NCI-H1105 (cell line): ENCODE measurements at places on chromosomes 5 and 9.

DNA sequence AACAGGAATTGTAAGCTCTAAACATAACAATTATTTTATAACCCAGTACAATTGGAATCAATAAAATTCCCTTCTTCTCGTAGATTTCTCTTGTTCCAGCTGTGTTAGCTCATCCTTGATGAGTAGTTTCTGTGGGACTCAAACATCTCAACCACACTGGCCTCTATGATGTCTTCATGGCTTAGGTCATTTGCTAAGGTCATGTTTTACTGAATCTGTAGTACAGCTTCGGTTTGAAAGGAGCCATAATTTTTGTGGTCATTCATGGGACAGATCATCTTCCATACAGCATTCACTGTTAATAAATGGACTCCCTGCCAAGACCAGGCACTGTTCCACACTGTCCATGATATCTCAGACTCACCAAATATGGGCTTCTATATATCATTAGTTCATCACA is 369.0 kb upstream of the RFX3 start:
- DNase-seq = no peak

DNA sequence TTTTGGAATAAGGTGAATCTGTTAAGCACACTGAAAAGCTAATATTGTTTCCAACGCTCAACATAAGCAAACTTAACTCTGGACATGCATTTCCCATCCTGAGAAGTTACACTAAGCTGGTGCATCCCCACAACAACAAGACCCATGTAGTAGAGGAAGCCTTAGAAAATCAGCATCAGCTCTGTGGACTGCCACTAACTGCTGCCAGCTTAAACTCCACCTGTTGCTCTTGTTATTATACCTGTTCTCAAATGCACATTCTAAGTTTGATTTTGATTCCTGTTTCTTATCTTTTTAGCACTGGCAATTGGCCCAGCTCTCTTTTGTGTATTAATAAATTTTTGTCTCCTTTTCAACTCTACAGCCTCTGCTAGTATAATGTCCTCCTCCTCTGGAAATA is 924.8 kb downstream of the DNAH5 start:
- DNase-seq = no peak

DNA sequence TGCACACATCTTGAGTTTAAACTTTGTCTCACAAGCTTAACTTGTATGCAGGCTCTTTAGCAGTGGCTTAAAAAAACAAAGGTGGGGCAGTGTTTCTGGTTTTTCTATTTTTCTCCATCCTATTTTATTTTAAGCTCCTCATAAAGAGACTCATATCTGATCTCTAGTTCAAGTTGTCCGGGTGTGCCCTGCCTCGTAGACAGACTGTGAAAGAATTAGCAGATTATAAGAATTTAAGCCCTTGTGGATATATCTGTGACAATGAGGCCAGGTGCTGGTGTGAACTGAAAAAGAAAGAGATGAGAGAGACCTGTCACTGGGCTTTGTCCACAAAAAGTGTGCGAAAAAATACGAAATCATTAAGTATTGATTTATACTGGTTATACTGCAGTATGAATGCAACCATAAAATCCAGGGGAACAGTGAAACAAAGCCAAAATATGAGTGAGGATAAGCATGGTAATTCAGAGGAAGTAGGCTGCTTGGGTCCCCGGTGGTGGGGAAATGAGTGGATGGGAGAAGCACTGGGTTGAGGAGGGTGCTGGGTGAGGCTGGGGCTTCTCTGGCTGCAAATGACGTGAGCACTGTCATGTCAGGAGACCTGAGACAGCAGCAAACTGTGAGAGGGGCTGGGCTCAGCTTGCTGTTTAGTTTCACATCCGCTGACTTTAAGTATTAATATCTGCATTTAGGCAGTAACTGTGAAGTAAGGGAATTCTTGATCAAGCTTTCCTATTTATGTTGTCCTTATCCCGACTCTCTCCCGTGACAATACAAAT is 179.7 kb upstream of the ANKRD55 start:
- no peak for DNase-seq

DNA sequence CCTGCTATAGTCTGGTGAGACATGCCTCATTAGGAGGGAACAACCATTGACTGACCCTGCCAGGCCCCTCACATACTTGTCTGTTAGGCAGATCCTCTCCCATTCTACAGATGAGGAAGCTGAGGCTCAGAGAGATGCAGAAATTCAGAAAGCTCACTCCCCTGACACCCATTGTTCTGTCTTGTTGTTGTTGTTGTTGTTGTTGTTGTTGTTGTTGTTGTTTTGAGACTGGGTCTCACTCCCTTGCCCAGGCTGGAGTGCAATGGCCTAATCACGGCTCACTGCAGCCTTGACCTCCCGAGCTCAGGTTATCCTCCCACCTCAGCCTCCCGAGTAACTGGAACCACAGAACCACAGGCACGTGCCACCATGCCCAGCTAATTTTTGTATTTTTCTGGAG is 13.1 kb upstream of the CFAP157 start:
- no peak for DNase-seq

GRCh38 chr5:157554179-157555036 is 21.2 kb downstream of the ADAM19 start:
- no peak for DNase-seq

GRCh38 chr5:123286891-123287290 is 136.3 kb downstream of the CEP120 start:
- DNase-seq = no peak

DNA sequence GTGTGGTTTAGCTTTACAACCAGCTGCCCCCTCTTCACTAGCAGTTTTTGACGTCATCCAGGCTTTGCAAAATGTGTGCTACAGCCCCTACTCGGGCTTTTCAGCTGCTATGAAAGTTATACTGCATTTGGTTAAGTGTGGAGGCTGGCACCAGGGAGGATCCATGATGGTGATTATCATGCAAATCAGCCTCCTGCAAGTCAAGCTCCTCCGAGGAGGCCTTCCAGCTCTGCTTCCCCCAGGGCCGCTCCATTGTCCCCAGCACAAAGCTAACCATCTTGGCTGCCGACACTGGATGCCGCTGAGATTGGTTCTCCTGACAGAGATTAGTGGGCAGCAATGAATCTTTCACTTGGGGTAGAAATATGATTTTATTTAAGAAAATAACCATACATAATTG is 159.6 kb downstream of the NR2F1-AS1 start:
- DNase-seq = no peak

DNA sequence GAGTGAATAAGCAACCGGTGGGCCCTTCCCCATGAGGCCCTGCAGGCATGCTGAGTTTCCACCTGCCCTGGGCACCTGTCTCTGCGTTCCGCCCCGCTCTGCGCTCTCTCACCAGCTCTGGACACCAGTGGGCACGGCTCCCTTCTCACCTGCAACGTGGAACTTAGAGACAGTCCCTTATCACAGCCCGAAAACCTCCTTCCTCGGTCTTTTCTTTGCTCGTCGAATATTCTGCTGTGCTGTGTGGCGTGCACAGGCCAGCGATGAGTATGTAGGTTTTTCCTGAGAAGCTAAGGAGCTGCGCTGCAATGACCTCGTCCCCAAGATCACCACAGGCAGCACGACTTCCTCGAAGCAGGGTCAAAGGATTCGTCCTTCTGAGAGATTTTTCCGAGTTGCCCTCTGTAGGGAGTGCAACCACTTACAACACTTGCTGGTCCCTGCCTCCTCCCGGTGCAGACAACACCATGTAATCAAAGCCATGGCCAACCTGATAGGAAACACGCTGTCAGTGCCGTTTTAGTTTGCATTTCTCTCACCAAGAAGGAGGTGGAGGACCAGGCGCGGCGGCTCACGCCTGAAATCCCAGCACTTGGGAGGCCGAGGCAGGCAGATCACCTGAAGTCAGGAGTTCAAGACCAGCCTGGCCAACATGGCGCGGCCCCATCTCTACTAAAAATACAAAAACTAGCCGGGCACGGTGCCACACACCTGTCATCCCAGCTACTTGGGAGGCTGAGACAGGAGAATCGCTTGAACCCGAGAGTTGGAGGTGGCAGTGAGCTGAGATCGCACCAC is 27.2 kb upstream of the NOTCH1 start:
- no peak for DNase-seq

- DNase-seq = no peak
Observed at GRCh38 chr5:135874461-135874860, 21.2 kb downstream of the IL9 start.

GRCh38 chr9:100084734-100085133 is 14.1 kb downstream of the ERP44 start:
- DNase-seq = no peak

GRCh38 chr5:98109561-98110006 is 663.9 kb upstream of the RGMB start:
- no peak for DNase-seq

DNA sequence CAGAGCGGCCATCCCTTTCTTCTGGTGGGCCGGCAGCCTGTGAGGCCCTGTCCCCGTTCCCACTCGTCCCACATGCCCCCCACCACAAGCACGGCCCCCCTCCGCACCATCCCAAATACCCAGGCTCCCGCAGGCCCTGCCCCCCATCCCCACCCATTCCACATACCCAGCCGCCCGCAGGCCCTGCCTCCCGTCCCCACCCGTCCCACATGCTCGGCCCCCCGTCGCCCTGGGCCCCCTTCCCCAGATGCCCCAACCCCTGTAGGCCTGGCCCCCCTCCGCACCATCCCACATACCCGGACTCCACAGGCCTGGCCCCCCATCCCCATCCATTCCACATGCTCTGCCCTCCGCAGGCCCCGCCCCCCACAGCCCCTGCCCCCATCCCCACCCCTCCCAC is 11.5 kb downstream of the SLC6A19 start:
- no peak for DNase-seq
